D721Med (cell line): ENCODE measurements at places on chromosomes 13 and 19.

- no peak for DNase-seq
These were observed 21.9 kb downstream of the AP3D1 start for GRCh38 chr19:2129486-2129885.

- no peak for DNase-seq
These were observed 44.9 kb downstream of the TEX29 start for GRCh38 chr13:111365149-111366005.

- DNase-seq: no peak
These were observed 10.9 kb downstream of the EXOC3L2 start for GRCh38 chr19:45234089-45234869.

DNA sequence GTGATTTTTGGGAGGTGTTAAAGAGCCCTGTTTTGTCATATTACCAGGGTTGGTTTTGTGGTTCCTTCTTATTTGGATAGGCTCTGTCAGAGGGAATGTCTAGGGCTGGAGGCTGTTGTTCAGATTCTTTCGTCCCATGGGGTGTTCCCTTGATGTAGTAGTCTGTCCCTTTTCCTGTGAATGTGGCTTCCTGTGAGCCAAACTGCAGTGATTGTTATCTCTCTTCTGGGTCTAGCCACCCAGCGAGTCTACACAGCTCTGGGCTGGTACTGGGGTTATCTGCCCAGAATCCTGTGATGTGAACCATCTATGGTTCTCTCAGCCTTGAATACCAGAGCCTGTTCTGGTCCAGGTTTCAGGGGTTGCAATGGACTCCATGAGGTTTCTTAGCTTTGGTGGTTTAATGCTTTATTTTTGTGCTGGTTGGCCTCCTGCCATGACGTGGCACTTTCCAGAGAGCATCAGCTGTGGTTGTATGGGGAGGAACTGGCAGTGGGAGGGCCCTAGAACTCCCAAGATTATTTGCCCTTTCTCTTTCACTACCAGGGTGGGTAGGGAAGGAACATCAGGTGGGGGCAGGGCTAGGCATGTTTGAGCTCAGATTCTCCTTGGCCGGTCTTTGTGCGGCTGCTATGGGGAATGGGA is 78.8 kb downstream of the SPRY2 start:
- DNase-seq: no peak

DNA sequence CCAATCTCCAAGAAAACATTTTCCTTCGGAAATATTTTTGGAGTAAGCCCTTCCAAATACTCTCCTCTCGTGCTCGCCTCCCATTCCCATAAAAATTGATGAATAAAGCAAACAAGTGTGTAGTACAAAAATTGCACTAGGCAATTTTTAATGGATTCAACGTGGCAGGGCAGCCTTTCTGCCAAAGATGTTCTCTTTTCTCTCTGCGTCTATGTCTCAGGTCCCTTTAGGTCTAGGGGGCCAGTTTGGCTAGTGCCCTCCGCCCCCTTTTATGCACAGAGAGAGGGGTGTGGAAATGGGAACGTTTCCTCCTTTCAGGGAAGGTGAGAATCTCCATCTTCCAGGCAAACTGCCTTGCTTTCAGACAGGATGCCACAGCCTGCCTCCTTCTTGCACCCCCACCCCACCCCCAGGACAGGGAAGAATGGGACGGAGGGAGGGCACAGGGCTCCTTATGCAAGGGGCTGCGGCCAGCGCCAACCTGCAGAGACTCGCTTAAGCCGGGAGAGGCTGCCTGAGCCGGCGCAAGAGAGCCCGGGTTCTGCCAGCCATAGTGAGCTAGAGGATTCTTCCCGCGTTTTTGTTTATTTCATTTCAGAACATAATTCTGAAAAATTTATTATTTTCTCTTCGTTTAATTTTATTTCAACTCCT is 2.7 kb upstream of the ZIC2 start:
- DNase-seq: no peak

DNA sequence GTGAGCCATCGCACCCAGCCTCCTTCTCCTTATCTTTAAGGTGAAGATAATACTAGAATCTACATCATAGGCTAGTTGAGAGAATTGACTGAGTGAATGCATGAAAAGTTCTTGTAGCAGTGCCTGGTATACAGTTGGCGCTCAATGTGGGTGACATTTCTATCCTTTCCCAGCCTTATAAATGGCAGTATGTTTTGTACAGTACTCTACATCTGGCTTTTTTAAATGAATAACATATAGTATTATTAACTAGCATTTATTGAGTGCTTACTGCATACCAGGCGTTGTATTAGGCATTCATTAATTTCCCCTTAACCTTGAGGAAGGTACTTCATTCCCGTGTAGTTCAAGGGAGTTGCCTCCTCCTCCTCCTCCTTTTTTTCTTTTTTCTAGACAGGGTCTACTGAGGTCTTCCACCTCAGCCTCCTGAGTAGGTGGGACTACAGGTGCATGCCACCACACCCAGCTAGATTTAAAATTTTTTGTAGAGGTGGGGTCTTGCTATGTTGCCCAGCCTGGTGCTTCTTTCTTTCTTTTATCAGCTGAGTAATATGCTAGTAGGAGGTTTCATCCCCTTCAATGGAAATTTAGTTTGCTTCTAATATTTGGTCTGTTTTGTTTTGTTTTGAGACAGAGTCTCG is 2.8 kb downstream of the C5AR1 start:
- DNase-seq: no peak

DNA sequence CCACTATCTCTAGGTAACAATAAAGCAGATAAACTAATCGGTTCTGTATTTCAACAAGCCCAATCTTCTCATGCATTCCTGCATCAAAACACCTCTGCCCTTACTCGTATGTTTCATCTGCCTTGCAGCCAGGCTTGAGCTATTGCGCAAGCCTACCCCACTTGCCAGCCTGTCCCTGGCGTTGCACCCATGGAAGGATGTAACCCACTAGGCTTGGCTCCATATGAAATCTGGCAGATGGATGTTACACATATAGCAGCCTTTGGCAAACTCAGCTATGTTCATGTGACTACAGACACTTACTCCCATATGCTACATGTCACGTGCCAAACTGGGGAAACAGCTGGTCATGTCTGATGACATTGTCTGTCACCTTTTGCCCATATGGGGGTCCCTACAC is 11.9 kb upstream of the ZNF549 start:
- DNase-seq: no peak

DNA sequence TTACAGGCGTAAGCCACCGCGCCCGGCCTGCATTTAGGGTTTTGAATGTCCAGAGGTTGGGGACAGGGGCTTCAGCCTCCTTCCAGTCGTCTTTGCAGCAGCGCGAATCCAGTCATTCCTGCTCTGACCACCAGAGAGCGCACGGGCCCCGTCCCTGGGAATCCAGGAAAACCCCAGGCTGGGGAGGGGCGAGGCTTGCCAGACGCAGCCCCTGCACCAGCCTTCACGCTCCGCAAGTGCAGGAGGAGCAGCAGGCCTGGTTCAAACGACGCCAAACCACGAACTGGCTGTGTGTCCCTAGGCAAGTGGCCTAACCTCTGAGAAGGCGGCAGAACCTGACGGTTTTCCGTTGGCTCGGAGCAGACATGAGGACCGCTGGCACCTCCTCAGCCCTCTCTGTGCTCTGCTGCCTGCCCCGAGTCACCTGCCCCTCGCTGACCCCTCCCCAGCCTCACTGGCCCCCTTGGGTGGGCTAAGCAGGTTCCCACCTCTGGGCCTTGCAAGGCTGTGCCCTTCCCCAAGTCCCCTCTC is 2.0 kb upstream of the RNF126 start:
- DNase-seq: peak; percentile 86

DNA sequence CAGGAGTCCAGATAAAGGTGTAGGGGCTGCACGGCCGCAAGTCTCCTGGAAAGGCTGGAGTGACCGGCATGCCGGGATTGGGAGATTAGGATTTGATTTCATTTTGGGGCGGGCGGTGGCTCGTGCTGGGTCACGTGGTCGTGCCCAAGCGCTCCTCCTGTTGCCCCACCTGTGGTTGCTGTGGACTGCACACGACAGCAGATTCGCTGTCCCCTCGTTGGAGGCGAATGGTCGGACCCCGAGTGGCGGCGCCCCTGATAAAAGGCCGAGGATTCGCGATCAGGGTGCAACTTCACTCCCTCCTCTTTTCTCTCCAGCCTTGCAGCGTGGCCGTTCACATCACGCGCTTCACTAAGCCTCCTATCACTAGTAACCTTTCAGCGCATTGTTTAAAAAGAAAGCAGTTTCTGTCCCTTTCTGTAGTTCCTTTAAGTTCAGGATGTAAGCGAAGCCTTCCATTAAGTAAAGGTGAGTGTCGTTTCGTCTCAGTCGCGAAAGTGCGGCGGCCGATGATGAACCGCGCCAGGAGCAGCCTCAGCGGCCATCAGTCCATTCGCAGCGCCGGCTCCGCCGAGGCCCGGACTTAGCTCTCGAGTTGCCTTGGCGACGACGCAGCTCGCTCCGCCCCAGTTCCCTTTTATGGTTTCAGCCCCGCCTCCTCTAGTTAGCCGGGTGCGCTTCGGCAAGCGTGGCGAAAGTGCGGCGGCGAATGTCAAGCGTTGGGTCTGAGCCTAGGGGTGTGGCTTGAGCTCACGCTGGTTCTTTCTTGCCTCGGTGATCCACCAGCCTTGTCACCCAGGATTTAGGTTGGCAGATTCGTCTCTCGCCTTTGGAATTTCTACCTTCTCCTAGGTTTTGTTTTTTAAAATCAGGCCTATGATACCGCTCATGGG is 1.7 kb upstream of the PPP1R37 start:
- peak; percentile 88 for DNase-seq

- no peak for DNase-seq
These were observed 345.7 kb downstream of the MTUS2 start for GRCh38 chr13:29165840-29166239.

- DNase-seq: no peak
These were observed 21.1 kb upstream of the POMP start for GRCh38 chr13:28637714-28638355.

GRCh38 chr13:58239774-58240268 is 608.3 kb downstream of the PCDH17 start:
- no peak for DNase-seq
